DMS 273 treated with DMSO at 0.1 percent for 48 hours (cell line): ENCODE measurements at places on chromosomes 4 and X.

GRCh38 chr4:107166181-107166580 is 130.1 kb upstream of the DKK2 start:
- DNase-seq: no peak

DNA sequence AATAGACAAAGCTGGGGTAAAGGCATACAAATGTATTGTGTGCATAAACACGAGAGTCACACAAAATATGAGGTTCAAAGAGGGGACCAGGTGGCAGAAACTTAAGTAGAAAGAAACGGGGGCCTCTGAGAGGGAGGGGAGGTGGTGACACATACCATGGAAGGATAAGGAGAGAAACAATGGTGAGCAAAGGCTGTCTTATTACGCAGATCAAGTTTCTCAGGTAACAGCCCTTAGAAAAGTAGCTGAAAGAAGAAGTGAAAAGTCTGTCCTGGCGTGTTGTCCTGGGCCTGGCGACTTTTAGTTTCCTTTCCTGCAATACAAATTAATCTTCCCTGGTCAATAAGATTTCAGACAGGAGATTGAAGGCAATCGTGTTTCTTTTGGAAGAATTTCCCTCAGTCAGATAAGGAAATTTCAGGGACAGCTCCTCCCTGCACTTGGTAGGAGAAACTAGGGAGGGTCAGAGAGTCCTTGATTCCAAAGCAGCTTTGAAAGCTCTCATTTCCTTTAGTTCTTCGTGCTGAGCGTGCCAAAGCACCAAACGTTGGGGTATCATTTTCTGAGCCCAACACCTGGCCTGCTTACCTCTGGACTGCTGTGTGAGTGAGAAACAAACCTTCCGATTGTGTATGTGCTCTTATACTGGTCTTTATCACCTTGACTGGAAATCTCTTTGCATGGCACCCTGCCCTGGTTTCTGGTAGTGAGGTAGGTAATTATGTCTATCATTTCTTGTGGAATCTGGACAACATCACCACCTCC is 676.7 kb upstream of the LCORL start:
- DNase-seq: no peak

DNA sequence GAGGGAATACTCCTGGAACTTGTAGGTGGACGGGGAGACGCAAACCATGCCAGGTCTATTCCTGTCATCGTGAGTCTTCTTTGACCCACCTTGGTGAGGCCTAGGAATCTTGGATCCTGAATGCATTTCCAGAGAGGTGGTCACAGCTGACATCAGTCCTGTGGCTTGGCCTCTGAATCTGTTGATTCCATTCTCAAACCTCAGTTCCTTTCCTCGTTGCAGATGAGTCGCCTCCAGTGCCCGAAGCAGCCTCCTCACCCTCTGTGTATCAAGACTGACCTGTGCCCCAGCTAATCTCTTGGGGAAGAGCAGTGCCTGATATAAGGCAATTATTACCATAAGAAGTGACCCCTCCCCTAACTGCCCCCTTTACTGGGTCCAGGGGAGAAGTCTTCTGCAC is 118.1 kb downstream of the SMIM20 start:
- DNase-seq: no peak

- DNase-seq: no peak
Measured at GRCh38 chr4:8402640-8403039, 37.9 kb downstream of the ACOX3 start.

- no peak for DNase-seq
Measured at GRCh38 chrX:153477901-153478300, 7.5 kb upstream of the HAUS7 start.

- no peak for DNase-seq
Measured at GRCh38 chr4:3328814-3329663, 36.2 kb downstream of the RGS12 start.

GRCh38 chr4:182400790-182401189 is 157.6 kb downstream of the TENM3 start:
- DNase-seq: peak; percentile 7

GRCh38 chr4:70680934-70681333 is 7.4 kb upstream of the UTP3 start:
- no peak for DNase-seq

DNA sequence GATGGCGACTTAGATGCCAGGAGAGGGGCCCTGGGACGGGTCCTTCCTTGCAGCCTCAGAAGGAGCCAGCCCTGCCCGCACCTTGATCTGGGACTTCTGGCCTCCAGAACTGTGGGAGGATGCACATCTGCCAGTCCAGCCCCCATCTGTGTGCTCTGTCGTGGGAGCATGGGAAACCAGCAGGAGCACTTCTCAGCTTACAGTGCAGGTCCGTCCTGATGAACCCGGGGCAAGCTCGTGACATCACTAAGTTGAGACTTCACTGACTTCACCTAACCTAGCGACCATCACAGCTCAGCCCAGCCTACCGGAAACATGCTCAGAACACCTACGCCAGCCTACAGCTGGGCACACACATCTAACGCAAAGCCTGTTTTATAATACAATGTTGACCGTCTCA is 38.1 kb downstream of the ABLIM2 start:
- peak; percentile 31 for DNase-seq

- DNase-seq: no peak
Measured at GRCh38 chr4:126890383-126890782, 742.4 kb upstream of the INTU start.

- DNase-seq: no peak
Measured at GRCh38 chrX:1403228-1403627, 11.3 kb upstream of the SLC25A6 start.

DNA sequence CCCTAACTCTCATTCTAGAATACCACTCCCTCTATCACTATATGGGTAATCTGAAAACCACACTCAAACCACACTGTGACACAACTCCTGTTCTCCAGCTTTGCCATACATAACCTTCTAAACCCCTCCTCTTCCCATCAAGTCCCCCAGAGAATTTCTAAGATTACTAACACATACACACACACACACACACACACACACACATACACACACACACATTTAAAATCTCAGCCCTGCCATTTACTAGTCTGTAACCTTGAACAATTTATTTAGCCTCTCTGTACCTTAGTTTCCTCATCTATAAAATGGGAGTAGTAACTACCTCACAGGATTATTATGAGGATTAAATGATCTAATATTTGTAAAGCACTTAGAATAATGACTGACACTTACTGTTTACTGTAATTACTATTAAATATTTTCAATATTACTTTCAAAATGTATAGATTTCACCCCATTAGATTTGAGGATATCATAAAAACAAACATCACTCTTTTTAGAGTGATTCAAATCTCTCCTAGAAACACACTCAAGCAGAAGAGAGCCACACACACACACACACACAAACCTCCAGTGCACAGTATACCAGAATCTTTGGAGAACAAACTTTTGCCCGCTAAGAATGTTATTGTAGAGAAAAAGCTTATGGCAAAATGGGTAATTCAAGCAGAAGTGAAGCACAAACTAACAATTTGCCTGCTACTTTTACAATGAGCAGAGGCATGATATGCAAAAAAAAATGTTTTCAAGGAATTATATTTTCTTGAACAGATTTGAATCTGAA is 3.8 kb downstream of the ANKRD50 start:
- DNase-seq: no peak

DNA sequence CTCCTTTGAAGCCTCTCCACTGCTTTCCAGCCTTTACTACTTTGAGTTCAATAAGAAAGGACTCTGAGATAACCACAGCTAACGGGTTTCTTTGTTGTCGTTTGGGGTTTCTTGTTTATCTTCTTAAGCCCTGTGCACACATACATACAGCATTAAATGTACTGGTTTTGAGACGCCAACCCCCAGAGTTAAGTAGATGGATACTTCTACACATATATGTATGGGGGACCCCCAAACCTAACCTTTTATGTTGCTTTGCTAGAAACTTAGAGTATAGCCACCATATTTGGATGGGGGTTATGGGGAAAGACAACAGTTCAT is 697 bp downstream of the CEP135 start:
- no peak for DNase-seq

DNA sequence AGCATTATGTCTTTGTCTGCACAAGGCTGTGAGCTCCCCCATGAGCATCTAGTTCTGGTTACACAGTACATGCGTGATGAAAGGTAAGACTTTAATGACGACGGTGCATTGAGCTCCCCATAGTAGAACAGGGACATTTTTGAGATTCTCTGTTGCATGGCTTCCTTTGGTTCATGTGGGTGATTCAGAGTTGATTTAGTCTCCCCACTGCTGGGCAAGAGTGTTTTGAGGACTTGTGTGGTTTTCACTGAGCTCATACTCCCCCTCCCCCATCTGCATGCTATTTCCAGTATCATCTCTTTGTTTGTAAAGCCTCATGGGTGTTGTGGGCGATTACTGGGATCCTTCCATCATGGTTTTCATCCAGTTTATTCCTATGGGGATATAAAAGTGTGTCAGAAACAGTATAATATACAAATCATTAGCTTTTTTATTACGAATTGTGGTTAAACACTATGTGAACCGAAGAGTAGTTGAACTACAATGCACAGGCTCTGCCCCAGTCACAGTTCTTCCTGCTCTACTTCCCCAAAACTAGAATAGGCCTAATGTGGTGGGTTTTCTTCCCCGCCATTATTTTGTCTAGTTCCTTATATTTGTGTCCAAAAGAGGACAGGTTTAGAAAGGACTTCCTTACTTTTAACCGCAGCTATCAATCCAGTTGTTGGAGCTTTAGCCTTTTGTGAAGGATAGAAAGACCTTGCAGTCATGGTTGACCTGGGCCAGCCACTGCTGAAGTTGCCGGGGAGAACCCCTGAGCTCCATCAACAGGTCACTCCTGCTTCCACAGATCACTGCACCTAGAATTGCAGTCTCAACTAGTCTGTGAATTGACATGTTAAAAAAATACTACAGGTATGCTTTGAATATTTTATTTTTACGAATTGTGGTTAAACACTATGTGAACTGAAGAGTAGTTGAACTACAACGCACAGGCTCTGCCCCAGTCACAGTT is 30.4 kb downstream of the KIT start:
- no peak for DNase-seq

DNA sequence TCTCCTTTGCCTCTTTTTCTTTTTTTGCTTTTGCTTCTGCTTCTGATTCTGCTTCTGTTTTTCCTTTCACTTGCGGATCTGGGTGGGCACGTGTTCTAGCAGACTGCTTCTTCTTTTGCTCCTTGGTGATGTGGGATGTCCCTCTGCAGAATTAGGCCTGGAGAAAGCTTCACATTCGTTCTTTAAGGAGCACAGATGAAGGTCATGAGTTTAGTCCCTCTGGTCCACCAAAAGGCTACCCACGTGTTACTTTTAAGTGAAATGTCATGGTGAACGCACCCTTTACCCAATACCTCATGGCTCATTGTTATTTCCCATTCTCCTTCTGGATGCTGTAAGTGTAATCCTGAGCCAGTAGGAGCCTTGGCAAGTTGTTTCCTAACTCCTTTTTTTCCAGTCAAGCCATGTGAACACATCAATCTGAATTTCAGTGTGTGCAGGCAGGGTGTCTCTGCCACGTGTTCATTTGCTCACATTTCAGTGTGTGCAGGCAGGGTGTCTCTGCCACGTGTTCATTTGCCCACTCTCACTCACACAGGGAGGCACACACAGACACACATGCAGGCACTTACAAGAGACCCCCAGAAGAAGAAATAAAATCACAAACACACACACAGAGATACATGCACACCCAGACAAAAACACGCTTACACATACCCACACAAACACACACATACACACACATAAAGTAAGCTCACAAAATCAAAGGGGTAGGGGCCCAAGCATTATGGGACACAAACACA is 36.9 kb downstream of the NBDY start:
- no peak for DNase-seq

DNA sequence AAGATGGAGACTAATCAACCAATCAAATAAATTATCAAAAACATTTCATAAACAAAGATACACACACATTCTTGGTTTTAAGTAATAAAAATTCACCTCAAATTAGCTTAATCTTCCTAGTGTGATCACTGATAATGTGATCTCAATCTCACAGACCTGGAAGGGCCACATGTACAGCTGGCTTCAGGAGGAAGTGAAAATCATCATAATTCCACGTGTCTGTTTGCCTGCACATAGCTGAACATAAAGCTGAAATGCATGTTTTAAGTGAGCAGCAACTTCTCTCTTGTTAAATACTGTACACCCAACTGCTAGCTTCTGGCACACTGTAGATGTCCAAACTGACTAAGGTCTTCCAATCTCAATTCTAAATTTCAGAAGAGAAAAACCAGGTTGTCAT is 53.8 kb downstream of the ARHGAP6 start:
- DNase-seq: no peak

- no peak for DNase-seq
Measured at GRCh38 chrX:40240844-40241243, 143.1 kb upstream of the BCOR start.

DNA sequence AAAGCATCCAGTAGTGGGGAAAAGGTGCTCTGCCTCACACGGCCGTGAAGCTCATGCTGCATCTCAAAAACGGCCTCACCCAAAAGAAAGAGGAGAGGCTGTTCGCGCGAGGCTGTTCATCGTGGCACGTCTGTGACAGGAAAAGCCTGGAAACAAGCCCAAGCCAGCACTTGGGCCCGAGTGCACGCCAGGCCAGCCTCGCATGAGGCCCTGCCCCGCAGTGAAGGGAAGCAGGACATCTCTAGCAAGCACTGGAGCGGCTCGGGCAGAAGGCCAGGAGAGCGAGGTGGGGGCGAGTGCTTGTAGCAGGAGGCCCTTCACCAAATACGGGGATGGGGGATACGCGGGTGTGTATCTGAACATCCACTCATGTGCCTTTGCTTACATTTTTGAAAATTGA is 39.9 kb upstream of the MXD4 start:
- no peak for DNase-seq

- DNase-seq: no peak
Measured at GRCh38 chr4:69727426-69727825, 33.0 kb downstream of the SULT1B1 start.

GRCh38 chrX:102835504-102836146 is 101.4 kb upstream of the RAB40AL start:
- DNase-seq: no peak

DNA sequence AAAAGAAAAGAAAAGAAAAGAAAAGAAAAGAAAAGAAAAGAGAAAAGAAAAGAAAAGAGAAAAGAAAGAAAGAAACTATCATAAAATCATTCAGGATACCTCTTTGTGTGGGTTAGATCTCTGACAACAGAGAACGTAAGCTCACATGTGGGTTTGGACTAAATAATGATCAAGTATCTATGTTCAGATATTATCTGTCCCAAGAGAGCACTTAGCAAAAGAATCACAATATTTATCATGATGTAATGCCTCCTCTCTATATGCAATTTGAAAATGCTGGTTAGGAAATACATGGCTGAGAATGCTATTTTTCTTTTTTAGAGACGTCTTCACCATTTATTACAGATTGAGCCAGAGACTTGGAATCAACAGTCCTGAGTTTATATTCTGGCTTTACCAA is 191.3 kb downstream of the KCNIP4 start:
- no peak for DNase-seq

- DNase-seq: no peak
Measured at GRCh38 chr4:24274381-24274941, 309.9 kb downstream of the DHX15 start.

GRCh38 chrX:150512461-150512901 is 55.9 kb upstream of the MTM1 start:
- no peak for DNase-seq

GRCh38 chrX:107577933-107578332 is 50.4 kb upstream of the PRPS1 start:
- DNase-seq: no peak

GRCh38 chr4:15374656-15375055 is 53.2 kb upstream of the C1QTNF7 start:
- DNase-seq: no peak

- no peak for DNase-seq
Measured at GRCh38 chr4:39889226-39889625, 88.5 kb downstream of the PDS5A start.

GRCh38 chr4:75950213-75950815 is 9.5 kb upstream of the NAAA start:
- no peak for DNase-seq

GRCh38 chr4:93132631-93133030 is 695.9 kb upstream of the ATOH1 start:
- no peak for DNase-seq
